ENCODE measurements at places on chromosomes 1 and 21. TPM values are rescaled to one million over a fixed set of nuclear protein-coding genes. Genes with fewer than 3 reads are reported as not detected.

GRCh38 chr1:96290033-96290432 lies 431.6 kb upstream of the PTBP2 start:
- H3K36me3 ChIP-seq = peaks cover 17% of the 10 kb centered on the region
- no peak for DNase-seq
- no peak overlapping the region for H3K4me3 ChIP-seq

DNA sequence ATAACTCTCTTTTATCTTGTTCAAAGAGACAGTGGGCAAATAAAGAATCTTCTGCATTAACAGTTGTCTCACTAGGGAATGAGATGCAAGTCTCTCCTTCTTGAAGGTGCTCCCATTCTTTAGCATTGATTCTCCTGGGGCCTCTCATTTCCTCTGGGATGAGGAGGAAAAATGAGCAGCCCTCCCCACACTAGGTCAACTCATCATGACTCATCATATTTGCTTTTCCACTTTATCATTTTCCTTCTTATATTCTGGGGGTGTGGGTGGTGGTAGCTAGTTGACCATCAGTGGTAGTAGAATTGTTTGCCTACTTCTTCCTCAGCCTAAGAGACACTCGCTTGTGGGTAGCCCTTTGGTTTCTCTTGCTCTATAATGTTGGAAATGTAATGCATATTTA lies 182.0 kb upstream of the C1orf87 start:
- no peak overlapping the region for H3K27ac ChIP-seq
- H3K4me1 ChIP-seq = peaks cover 6% of the 10 kb centered on the region
- no peak overlapping the region for H3K4me3 ChIP-seq
- no peaks in the 10 kb centered on the region for H3K36me3 ChIP-seq
- H3K27me3 ChIP-seq = no peaks in the 10 kb centered on the region

DNA sequence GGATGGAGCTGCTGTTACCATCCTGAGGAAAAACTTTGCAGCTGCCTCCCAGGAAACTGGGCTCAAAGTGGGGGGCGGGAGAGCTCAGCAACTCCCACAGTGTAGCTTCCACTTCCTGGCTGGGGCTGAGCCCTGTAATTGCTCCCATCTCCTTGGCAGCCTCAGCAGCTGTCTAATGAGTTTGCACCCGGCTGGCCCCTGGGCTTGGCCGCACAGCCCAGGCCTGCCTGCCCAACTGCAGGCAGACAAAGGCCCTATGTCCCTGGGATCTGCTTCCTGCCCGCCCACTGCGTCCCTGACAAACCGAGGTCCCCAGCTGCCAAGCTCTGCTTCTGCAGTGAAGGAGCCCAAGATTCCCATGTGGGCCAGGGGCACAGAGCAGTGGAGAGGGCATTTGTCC lies 30.1 kb downstream of the EDN2 start:
- no peaks in the 10 kb centered on the region for H3K27me3 ChIP-seq
- no peaks in the 10 kb centered on the region for H3K36me3 ChIP-seq
- no peak overlapping the region for H3K27ac ChIP-seq

- H3K27ac ChIP-seq = no peak overlapping the region
- H3K36me3 ChIP-seq = peaks cover 18% of the 10 kb centered on the region
- no peak for DNase-seq
- H3K4me1 ChIP-seq = peaks cover 34% of the 10 kb centered on the region
- H3K4me3 ChIP-seq = no peak overlapping the region
- no peaks in the 10 kb centered on the region for H3K27me3 ChIP-seq
Observed at GRCh38 chr1:184075055-184076029, 23.8 kb downstream of the TSEN15 start.

Gene CRTC2
- 41.9 TPM for total RNA-seq

Gene CLCA4
- total RNA-seq = not detected
